ENCODE measurements at places on chromosomes 7 and 10. TPM values are rescaled to one million over a fixed set of nuclear protein-coding genes. Genes with fewer than 3 reads are reported as not detected.

DNA sequence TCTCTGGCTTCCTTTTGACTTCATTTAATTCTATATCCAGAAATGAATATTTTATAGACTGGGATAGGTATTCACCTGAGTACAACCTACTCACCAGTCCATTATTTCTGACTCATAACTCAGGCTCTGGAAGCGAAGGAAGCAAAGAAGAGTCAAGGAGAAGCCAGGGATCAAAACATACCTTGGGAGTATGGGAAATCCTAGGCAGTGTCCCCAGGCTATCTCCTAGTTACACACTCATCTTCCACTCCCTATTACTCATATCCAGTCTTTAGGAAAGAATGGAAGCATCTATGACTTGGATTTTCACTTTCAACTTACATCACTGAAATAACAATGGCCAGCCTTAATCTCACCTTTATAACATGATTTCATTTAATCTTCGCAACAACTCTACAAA, 40.9 kb upstream of the ELAPOR2 start:
- DNase-seq: no peak

GRCh38 chr7:73885975-73886798, 25.2 kb downstream of the TMEM270 start:
- DNase-seq: no peak

DNA sequence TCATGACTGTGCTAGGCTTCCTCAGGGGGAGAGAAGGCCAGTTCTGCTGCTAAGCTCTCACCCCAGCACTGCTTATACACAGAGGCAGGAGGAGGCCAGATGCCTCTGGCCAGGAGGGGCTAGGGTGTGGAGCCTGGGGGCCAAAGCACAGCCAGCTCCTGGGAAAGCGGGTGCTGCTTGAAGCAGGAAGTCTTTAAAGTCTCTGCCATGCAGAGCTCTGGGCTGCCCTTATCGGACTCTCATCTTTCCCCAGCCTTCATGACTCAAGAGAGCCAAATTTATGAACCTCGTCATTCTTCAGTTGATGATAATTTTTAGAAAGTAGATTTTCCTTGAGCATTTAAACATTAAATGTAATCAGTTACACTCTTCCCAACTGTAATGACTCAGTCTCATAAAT, 11.2 kb upstream of the TSPAN14 start:
- no peak for DNase-seq

- no peak for DNase-seq
These were observed 843 bp upstream of the PLPP4 start for GRCh38 chr10:120456143-120456625.

- DNase-seq: peak; percentile 88
These were observed 5.4 kb upstream of the SPACDR start for GRCh38 chr7:100469227-100470044.

GRCh38 chr7:36281945-36282717, 107.5 kb upstream of the ANLN start:
- peak; percentile 38 for DNase-seq

DNA sequence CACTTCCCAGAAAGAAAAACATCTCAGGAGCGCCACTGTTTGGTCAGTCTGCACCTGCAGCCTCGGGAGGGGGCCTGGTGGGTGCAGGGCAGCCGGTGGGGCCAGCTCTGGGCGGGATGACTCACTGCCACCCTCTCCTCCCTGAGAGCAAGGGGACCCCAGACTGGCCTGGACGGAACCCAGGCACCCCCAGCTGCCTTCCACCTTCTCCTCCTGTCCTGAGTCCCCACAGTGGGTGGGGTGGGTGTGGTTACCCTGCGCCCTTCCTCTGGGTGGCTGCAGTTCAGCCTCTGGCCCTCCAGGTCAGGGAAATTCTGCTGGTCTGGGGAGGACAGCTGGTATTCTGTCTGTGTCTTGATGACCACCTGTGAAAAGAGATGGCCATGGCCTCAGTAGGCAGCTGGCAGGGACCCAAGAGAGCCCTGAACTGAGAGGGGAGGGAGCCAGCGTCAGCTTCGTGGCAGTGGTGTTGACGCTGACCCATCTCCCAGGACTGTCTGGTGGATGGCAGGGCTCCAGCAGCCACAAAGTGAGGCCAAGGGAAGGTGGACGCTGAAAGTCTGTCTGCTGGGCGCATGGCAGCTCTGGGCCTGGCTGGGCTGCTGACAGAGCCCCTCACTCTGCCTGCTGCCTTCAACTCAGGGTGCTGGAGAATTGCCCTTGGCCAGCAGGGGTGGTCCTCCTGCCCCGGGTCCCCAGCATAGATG, 8.9 kb downstream of the CALY start:
- no peak for DNase-seq

- no peak for DNase-seq
These were observed 3.5 kb upstream of the LCOR start for GRCh38 chr10:96828609-96829008.

- DNase-seq: no peak
These were observed 282.5 kb upstream of the MYO3A start for GRCh38 chr10:25651534-25651933.

GRCh38 chr7:47465191-47465590, 116.7 kb downstream of the TNS3 start:
- DNase-seq: no peak

DNA sequence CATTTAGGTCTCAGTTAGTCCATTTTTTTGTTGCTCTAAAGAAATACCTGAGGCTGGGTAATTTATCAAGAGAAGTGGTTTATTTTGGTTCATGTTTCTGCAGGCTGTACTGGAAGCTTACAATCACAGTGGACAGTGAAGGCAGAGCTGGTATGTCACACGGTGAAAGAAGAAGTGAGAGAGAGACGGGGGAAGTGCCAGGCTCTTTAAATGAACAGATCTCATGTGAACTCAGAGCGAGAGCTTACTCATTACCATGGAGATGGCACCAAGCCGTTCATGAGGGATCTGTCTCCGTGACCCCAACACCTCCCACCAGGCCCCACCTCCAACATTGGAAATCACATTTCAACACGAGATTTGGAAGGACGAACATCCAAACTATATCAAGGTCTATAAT, 18.9 kb upstream of the PNLIPRP3 start:
- no peak for DNase-seq

- DNase-seq: no peak
These were observed 16.5 kb downstream of the SLK start for GRCh38 chr10:103983367-103983911.

GRCh38 chr10:73088304-73088703, 8.4 kb downstream of the P4HA1 start:
- DNase-seq: no peak

GRCh38 chr7:14905764-14906163, 3.2 kb upstream of the DGKB start:
- DNase-seq: no peak

GRCh38 chr10:44950326-44951225, 9.0 kb upstream of the RASSF4 start:
- no peak for DNase-seq

DNA sequence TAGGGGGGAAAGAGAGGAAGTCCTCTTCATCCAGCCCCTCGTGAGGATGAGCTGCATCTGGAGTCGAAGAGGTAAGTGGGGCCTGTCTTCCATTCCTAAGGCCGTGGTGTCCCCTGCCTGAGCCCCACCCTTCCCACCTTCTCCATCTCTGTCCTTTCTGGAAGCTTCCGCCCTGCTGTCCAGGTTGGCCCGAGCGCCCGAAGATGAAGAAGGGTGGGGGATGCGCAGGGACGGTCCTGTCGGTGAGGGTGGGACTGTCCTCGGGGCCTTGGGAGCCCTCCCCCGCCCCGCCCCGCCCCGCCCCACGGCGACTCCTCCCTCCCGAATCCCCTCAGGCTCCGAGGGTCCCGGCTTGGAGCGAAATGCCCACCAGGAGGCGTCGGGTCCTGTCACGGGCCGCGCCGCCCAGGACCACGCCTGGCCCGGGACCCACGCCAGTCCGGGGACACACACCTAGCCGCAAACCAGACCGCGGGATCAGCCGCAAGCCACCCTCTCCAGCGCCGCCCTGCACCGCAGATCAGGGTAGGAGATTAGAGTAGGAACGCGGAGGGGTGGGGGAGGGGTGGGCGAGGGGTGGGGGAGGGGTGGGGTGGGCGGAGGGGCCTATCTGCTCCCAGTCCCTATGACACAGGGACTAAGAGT, 15.3 kb downstream of the GPRIN2 start:
- peak; percentile 43 for DNase-seq

DNA sequence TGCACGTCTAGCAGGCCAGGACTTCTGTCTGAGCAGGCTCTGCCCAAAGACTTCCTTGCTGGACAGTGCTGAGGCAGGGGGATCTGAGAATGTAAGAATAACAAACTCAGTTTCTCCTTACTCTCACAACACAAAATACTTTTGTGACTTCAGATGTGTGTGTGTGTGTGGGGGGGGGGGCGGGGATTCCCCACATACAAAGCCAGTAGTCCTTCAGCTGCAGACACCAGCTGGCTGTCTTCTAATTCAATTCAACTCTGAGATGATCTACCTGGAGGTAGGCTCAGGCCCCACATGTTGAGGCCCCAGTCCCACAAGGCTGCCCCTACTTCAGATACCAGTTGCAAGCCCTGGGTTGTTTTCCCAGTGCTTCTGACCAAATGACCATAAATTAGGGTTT, 4.7 kb upstream of the CXCL12 start:
- no peak for DNase-seq

DNA sequence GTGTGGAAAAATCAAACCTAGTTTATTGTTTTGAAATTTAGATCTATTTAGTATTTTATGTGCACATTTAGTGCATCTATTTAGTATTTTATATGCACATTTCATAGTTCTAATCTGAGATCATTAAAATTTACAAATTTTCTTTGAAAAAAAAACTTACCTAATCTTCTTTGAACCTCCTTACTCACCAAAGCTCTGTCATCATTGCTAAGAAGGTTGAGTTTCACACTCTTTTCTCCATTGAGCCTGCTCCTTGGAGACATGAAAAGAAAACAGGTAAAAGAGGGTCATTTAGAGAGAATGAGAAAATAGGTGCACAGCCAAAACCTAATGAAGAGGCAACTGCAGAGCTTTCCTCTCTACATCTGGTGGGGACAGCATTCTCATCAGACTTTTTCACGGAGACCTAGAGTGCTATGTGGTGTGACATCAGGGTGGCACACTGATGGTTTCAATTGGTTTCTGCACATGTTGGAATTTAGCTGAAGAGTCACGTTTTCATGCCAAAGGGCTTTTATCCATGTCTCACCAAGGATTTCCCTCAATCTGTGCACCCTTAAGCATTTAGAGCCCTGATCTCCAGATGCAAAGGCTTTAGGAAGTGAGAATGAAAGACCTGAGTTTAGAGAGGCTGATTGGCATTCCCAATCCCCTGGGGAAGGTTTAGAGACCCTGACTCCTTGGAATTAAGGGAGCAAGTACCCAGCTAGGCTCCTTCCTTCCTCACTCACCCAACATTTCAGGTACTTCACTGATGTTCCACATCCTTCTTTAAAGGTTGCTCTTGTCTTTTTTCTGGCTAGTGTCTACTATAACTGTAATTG, 89.2 kb upstream of the CAPZA2 start:
- DNase-seq: no peak

- peak; percentile 70 for DNase-seq
These were observed 53.7 kb upstream of the KDM7A start for GRCh38 chr7:140230516-140230860.

DNA sequence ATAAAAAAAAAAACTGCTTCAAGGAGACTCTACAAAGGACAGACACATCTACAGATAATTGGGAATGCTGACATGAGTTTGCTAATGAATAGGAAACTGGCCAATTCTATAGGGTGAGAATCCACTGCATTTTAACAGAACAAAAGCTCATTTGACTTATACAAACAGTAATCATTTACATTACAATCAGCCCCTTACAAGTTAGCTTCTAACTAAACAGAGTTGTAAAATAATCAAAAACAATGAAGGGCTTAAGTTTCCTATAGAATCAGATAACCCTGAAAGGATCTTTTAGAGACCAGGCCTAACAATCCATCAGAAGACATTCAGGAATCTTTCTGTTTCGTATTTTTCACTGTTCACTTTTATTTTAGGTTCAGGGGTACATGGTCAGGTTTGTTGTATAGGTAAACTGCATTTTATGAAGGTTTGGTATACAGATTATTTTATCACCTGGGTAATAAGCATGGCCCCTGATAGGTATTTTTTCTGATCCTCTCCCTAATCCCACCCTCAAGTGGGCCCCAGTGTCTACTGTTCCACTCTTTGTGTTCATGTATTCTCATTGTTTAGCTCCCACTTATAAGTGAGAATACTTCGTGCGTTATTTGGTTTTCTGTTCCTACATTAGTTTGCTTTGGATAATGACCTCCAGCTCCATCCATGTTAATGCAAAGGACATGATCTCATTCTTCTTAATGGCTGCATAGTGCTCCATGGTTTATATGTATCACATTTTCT, 131.3 kb upstream of the NOBOX start:
- DNase-seq: no peak

DNA sequence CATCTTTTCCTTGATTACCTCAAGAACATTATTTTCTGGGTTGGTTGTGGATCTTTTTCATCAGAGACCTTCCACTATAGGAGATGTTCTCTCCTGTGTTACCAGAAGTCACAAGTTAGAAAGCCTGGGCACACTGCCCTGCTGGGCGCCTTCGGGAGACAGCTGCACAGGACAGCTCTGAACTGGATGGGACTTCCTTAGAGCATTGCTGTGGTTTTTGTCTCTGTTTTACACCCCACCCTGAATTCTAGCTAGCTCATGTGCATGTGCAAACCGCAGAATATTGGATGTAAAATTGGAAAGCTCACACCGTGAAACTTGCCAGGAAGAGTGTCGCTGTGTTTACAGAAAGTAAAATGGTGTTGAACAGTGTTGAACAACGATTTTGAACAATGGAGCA, 54.4 kb upstream of the SEC61G start:
- no peak for DNase-seq

- no peak for DNase-seq
These were observed 1083.6 kb upstream of the PHF14 start for GRCh38 chr7:9890092-9890491.

The TUBAL3 gene
- not detected for total RNA-seq

The ACTR1A gene
- 47.9 TPM for total RNA-seq

The MRC1 gene
- total RNA-seq: 9.8 TPM

The MNX1 gene
- not detected for total RNA-seq

The SPDYE11 gene
- not detected for total RNA-seq

The OR6B1 gene
- not detected for total RNA-seq

The CALU gene
- total RNA-seq: 48.3 TPM

The GATA3 gene
- total RNA-seq: 0.93 TPM

The SNX10 gene
- total RNA-seq: 49.0 TPM

The FAM25C gene
- total RNA-seq: 0.84 TPM

The PILRA gene
- 7.1 TPM for total RNA-seq

The IDI1 gene
- 24.3 TPM for total RNA-seq

The GNG11 gene
- total RNA-seq: 0.86 TPM

The LIPM gene
- total RNA-seq: not detected

The NEUROD6 gene
- total RNA-seq: not detected

The LIPK gene
- total RNA-seq: not detected

The ELAPOR2 gene
- total RNA-seq: 1.0 TPM

The ATOH7 gene
- total RNA-seq: 0.44 TPM

All from right lobe of liver (tissue), 6 donors.